ENCODE measurements at places on chromosomes 6 and 20.

GRCh38 chr6:36280467-36280866 lies 10.6 kb downstream of the PNPLA1 start:
- DNase-seq, result no peak

- DNase-seq, result no peak
Observed at GRCh38 chr6:154232013-154232910, 124.3 kb downstream of the IPCEF1 start.

DNA sequence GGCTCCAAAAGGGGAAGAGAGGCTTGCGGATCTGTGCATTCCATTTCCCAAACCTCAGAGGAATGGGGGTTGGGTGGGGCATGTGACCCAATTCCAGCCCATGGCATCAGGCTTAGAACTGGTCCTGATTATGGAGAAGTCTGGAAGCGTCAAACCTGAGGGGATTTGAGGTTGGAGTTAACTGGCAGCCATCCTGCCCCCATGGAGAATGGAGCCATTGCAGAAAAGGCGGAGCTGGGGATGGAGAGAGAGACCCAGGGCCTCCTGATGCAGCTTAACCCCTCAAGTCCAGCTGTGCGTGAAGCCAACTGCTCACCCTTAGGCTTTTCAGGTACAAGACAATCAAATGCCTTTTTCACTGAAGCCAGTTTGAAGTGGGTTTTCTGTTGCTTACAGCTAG lies 9.9 kb upstream of the SDCBP2 start:
- no peak for DNase-seq

DNA sequence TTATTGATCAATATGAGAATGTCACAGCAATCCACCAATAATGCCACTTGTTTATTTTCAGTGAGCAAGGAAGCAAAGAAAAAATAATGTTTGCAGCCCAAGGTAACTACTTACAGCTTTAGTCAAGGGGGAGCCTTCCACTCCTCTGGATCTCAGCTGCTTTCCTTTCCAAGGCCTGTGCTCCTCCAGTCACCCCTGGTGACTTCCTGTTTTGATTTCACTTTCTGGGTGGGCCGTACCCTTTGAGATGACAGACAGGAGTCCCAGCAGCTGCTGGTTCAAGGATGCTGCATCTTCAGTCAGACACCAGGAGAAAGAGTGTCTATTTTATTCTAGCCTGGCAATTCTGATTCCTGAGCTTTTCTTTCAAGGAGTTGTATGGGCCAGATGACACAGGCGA lies 5.6 kb upstream of the VNN2 start:
- no peak for DNase-seq

DNA sequence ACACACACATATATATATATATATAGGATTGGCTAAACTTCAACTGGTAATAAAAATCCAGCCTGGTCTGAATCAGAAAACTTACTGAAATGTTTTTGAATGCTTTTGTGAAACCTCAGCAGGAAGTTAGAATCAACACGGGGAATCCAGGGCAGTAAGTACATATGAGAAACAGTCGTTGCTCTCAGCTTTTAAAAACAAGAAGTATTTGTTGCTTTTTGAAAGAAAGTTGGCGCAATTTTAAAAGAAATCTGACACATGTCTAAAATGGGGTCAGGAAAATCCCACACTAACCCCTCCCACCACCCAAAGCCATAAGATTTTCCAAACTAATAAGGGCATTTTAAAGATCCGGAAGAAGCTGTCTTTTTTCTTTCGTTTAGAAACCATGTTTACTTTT lies 11.5 kb upstream of the CCDC170 start:
- DNase-seq, result no peak

- no peak for DNase-seq
Observed at GRCh38 chr6:131999545-132000146, 48.5 kb upstream of the CCN2 start.

DNA sequence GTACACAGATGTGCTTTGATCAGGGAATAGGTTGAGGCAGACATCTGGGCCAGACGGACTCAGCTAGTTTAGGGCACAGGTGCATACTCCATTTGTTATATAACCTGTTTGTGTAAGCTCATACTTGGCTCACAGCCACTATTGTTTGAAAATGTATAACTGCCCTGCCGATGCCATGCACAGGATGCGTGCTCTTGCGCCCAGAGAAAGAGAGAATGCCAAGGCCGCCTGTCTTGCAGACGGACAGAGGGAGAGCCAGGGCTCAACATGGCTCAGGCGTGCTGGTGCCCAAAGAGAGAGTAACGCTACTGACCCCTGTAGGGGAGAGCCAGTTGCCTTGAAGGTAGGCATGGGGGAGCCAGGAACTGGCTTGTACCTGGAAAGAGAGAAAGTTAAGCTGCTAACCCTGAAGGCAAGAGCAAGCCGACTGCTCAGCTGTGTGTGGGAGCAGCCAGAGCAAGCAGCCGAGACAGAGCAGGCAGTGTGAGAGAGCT lies 57.7 kb downstream of the FAM229B start:
- DNase-seq, result no peak

DNA sequence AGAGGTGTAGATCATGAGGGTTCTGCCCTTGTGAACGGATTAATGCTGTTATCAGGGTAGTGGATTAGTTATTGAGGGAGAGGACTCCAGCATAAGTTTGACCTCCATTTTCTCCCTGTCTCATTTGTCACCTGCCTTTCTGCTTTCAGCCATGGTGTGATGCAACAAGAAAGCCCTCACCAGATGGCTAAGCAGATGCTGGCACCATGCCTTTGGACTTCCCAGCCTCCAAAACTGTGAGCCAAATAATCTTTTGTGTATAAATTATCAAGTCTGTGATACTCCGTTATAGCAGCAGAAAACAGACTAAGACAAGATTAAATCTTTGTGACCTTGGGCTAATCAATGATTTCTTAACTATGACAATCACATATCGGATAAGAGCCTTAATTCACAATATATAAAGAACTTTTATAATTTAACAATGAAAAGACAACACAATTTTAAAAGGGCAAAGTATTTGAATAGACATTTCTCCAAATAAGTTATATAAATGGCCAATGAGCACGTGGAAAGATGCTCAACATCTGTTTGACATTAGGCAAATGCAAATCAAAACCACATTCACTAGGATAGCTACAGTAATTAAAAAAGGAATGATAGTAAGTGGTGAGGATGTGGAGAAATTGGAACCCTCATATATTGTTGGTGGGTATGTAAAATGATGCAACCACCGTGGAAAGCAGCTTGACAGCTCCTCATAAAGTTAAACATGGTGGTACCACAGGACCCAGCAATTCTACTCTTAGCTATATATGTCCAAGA lies 45.3 kb upstream of the IFNGR1 start:
- DNase-seq, result no peak

GRCh38 chr6:34004706-34005105 lies 141.2 kb downstream of the GRM4 start:
- no peak for DNase-seq

DNA sequence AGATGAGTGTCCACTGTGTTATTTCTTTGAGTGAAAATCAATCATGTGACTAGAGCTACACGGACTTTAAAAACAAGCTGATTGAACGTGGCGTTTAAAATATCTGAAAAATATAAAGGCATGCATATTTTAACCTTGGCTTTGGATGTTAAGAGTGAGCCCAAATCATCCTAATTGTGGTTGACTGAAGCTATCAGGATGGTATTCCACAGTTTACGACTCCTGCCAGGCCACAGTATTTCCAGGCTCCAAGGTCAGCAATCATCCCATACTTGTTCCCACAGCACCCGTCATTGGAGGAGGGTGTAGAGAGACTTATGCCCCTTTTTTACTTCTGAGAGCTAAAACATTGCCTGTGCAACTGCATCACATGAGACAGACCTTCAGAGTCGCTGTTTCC lies 43.2 kb upstream of the TMX4 start:
- no peak for DNase-seq

GRCh38 chr6:107658920-107659865 lies 164.9 kb downstream of the SCML4 start:
- no peak for DNase-seq

- no peak for DNase-seq
Observed at GRCh38 chr6:45763281-45763680, 252.4 kb downstream of the CLIC5 start.

DNA sequence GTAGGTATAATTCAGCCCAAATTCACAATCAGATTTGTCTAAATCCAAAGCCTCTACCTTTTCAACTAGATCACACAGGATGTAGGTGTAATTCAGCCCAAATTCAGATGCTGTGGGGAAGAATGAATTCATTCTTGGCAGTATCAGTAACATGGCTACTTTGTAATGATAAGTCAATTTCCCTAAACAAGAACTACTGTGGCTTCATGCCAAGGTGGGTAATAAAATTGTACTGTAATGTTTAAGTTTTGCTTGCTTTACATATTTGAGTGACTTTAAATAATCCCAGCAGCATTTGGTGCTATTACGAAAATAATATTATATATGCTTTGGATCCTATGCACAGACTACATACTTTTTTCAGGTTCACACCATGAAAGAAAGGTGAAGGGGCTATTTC lies 239.1 kb downstream of the HDGFL1 start:
- no peak for DNase-seq

DNA sequence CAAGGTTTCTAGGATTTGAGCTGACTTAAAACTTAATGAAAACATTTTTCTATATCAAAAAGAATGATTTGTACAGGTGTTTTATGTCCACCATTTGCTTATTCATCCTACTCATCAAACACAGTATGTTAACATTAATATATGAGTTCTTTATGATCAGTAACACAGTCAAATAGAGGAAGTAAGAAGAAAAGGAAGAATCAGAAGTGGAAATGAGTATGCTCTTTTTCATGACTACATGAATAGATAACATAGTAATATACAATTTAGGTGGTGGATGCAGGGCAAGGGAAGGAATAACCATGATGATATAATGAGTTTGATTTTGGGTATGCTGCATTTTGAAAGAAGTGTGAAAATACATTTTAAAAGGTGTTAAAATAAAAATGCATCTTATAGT lies 16.5 kb downstream of the KPNA5 start:
- DNase-seq, result no peak

- no peak for DNase-seq
Observed at GRCh38 chr20:33568378-33568777, 78.5 kb downstream of the CBFA2T2 start.

DNA sequence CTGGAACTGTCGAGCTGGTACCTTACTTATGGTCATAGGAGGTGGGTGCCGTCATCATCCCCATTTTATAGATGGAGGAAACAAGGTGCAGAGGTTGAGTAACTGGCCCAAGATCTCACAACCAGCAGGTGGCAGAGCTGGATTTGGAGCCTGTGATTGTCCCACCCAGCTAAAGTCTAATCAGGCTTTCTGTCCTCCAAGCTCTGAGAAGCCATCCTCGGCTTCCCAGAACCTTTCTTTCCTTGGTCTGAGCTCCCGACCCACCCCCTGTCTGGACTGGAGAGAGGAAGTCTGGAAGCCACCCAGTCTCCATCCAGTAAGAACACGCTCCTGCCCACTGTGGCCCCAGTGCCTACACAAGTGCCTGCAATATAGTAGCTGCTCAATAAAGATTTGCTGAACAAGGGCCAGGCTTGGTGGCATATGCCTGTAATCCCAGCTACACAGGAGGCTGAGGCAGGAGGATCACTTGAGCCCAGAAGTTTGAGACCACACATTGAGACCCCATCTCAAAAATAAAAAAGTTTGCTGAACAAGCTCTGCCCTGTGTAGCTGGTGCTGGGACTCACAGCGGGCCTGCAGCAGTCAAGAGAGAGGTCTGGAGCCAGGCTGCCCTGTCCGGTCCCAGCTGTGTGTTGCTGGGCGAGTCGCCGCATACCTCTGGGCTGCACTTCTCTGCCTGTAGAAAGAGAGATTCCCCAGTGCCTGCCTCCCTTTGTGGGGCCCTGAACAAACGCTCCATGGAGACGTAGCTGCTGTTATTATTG lies 32.5 kb upstream of the DLGAP4 start:
- DNase-seq, result no peak

DNA sequence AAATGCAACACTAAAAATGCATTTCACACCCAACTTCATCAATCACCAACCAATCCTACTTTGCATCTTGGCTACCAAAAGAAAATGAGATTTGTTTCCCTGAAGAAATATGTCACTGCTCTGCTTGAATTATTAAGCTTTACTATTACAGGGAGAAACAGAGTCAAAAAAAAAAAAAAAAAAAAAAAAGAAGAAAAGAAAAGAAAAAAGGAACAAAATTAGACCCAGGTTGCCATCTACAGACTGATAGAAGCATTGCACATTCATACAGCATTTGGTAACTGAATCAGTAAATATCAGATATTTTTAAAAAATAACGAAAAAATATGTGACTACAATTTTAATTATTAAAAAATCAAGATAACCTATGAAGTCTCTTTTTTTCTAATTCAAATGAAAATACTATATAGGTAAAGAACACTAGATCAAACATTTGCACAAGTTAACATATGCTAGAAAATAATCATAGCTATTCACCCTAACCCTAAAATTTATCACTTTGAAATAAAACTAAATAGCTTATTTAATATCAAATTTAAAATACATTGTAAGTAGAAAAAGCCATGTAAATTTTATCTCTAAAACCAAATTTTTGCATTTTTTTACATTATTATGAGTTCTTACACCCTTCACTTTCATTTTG lies 83.3 kb downstream of the DCDC2 start:
- DNase-seq, result no peak

- DNase-seq, result no peak
Observed at GRCh38 chr6:71123051-71123450, 165.6 kb upstream of the OGFRL1 start.

DNA sequence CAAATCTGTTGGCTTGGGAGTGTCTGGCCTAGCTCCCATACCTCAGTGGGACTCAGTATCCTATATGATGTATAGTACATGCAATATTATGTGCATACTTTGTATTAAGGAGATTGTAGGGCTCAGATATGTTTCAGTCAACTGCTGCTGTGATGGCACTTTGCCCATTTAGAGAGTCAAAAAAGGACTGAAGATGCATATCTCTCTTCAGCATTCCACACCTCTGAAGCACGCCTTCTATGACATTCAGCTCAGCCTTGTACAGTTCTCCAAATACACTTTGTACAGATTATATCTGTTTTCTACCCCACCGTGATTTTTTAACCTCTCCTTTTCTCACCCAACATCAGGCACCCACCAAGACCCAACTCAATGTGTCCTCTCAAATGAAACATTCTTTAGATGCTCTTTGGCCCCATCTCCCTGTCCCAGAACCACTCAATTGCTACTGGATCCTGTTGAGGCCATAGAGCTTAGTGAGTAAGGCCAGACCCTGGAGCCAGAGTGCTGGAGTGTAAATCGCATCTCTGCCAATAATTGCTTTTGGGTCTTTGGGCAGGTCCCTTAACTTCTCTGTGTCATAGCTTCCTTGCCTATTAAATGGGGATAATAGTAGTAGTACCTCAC lies 15.6 kb downstream of the ENPP1 start:
- DNase-seq, result no peak

GRCh38 chr6:9463311-9463710 lies 951.6 kb downstream of the TFAP2A start:
- no peak for DNase-seq
